ENCODE measurements at places on chromosomes 6 and 20.
A peak's percentile ranks its signal among the peaks of the same experiment; 100 is the strongest.

DNA sequence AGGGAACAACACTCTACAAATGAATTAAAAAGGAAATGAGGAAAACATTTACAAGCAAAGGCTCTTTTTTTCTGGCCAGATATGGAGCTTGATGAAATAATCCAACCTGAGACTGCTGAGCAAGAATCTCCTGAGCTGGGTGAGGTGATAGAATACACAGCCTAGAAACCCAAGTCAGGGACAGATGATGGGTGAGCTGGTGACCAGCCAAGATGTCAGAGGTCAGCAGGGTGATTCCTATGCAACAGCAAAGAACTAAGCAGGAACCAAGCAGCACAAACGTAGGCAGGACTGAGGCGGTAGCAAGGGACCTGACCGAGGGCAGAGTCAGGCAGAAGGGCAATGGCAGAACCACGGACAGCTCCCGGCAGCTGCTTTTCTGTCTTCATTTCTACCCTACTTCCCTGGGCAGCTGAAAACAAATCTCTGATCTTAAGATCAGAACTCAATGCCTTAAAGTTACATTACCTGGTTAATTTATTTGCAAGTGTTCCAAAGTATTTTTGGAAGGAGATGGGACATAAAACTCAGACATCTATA is 75.1 kb downstream of the CDC40 start:
- no peak for DNase-seq

- DNase-seq = no peak
Observed at GRCh38 chr20:3603108-3603507, 60.1 kb downstream of the GFRA4 start.

DNA sequence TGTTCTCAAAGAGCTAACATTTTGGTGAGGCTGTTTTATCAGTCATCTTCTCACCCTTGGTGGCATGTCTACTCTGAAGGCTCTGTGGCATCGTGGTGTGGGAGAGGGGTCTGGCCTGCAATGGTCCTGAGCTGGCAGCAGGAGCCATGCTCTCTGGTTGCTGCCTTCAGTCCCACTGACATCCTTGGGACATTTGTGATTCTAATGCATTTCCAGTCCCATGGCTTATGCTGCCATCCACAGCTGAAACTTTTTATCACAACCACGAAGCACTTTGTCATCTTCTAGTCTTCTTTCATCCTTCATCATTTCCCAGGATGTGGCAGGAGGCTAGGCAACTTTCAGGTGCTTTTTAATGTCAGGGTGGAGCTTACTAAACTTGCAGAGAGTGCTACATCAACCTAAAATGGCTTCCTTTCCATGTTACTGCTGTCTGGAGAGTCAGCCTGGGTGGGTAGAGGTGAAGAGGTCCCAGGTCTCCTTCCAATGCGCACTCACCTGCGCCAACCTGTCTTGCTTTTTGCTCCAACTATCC is 77.1 kb downstream of the GPR63 start:
- no peak for DNase-seq

DNA sequence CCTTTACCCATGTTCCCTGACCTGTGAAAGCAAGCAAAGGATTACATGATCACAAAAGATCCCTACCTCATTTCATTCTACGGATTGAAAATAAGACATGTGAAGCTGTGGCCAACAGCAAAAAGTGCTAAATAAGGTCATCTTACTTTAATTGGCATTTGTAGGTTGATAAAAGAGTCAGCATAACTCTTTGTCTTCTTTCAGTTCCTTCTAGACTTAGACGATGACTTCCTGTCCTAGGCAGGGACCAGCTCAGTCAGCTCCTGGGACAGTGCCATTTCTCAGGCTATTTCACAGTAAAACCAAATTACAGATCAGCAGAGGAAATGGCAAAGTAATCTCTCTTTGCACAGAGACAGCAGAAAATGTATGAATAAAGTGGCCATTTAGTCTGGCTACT is 480.7 kb downstream of the RFPL4B start:
- no peak for DNase-seq

- no peak for DNase-seq
Observed at GRCh38 chr6:120198033-120198432, 848.5 kb upstream of the MAN1A1 start.

DNA sequence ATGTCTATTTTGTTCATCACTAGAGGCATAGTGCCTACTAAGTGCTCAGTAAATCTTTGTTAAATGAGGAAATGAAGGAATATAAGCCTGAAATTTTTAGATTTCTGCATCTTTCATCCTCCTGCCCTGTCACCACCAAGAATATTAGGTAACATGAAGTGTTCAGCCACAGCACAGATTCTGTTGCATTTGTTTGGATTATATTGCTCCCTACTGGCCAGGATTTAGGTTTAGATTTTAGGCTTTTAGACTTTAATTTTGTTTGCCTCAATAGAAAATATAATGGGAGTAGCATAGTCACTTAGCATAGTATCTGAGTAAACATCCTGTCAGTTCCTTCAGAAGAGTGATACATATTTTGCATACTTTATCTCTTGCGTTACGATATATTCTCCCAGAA is 14.2 kb downstream of the FARS2 start:
- no peak for DNase-seq

DNA sequence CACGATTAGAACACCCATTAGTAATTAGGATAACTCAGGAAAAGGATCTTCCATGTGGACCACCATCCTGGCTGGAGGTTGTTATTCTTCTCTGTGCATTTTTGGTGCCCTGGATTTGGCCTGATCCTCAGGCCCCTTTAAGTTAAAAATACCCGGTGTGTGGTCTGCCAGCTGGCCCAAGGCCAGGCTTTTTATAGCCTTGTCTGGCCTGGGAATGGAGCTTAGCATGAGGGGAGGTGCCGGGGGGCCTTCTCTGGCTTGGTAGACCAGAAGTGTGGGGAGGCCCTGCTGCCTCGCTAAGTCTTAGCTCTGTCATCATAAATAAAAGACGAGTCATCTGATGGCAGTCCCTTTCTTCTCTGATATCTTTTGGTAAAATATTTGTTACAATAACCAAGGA is 71.4 kb downstream of the ARID1B start:
- no peak for DNase-seq

DNA sequence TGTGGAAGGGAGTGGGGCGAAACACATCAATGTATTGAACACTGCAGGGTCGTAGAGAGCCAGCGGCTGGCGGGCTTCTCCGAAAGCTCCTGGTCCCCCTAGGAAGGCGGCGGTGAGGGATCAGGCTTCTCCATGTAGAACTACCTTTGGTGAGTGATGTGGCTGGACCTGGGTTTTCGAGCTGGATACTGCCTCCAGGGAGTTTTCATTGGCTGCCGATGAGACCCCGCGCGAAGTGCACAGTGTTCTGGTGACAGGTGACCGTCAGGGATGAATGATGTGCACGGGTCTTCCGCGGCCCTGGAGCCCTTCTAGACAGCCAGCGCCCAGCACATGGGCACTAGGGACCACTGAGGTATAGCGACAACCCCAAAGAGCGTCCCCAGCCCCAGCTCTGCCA is 16.4 kb downstream of the ABT1 start:
- DNase-seq = no peak

DNA sequence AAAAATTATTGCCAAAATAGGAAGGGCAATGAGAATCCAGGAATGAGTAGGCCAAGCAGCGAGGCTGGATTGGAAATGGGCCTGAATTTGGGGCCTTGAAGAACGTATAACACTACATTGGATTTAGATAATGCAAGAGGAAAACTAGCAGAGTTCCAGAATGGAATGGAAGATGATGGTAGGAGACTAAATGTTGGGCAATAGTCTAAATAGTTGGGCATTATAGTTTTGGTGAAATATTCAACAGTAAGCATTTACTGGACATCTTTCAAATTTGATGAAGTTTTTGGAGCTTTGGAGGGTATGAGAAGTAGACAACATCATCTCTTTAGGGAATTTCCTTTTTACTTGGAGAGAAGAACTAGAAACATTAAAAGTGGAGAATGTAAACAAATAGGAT is 3.4 kb upstream of the JARID2 start:
- no peak for DNase-seq

DNA sequence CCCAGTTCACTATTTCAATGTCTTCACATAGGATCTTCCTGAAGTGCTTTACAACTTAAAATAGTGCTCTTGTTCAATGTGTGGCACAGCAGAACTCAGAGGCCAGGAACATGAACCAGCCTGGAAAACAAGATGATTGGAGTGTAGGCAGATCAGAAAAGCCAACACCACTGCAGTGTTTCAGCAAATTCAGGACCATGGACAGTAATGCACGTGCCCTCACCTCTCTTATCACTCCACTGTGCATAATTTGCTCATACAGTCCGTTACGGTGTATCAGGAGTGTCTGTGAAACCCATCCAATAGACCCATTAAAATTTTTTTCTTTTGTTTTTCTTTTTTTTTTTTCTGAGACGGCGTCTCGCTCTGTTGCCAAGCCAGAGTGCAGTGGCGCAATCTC is 27.6 kb upstream of the HACE1 start:
- DNase-seq = no peak

DNA sequence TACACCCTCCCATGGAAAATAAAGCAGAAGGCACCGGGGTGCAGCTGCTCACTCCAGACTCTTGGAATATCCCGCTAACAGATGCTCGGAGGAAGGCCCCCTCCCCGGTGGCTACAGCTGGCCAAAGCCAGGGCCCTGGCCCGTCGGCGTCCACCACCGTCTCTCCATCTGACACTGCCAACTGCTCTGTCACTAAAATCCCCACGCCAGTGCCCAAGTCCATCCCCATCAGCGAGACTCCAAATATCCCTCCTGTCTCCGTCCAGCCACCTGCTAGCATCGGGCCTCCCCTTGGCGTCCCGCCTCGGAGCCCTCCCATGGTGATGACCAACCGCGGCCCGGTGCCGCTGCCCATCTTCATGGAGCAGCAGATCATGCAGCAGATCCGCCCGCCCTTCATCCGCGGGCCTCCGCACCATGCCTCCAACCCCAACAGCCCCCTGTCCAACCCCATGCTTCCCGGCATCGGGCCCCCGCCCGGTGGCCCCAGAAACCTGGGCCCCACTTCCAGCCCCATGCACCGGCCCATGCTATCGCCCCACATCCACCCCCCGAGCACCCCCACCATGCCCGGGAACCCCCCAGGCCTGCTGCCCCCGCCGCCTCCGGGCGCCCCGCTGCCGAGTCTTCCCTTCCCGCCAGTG is 143.9 kb downstream of the SOBP start:
- DNase-seq = no peak

GRCh38 chr6:39268171-39268570 is 38.9 kb upstream of the KCNK5 start:
- DNase-seq = no peak

DNA sequence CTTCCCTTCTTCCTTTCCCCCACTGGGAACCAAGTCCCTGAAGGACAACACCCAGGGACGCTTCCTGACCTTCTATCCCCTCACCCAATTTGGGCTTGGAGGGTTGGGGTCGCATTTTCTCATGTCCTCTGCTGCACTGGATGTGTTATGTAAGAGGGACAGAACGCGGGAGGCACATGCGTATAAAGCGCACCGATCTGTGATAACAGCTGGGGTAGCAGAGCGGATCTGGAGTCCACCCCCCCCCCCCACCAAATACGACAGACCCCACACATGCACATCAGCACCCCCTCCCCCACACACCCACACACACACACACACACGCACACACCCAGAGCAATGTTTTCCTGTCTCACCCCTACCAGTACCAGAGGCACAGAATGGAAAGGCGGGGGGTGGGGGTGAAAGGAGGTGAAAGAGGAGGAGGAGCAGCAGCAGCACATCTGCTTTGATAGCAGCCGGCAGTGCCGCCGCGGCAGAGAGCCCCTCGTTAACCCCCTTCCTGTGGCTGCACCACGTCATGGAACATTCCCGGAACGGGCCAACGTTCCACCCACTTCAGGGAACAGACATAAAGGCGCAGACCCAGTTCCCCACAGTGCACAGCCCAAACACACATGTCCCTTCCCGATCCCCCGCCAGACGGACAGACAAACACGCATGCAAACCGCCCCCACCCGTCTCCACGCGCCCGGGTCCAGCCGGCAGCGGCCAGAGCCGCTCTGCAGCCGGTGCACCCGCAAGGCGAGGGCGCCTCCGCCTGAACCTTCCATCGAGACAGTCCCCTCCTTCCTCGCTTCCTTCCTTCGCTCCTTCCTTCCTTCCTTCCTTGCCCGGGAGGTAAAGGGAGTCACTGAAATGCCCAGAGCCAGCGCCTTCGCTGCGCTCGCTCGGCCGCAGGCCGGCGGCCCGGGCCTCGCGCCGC is 590 bp downstream of the HIVEP2 start:
- DNase-seq = peak; percentile 10

- DNase-seq = no peak
Observed at GRCh38 chr6:14642842-14643241, 525.3 kb downstream of the CD83 start.

GRCh38 chr6:148144917-148145521 is 197.6 kb upstream of the SASH1 start:
- DNase-seq = peak; percentile 10

GRCh38 chr6:31125586-31126363 is 5.5 kb upstream of the CDSN start:
- DNase-seq = no peak

DNA sequence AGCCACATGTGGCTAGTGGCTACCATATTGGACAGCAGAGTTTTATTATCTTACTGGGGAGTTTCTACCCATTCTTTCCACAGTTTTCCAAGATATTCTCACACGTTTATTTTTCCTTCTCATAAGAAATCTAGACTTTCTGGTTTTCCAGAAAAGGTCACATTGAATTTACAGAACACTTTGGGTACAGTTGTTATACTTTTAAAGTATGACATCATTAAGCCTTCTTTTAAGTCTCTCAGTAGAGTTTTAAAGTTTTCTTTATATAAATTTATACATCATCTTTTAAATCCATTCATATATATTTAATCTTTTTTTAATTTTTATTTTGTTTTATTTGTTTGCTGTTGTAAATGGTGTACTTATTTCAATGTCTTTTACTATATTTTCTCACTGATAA is 200.3 kb upstream of the QKI start:
- DNase-seq = no peak

DNA sequence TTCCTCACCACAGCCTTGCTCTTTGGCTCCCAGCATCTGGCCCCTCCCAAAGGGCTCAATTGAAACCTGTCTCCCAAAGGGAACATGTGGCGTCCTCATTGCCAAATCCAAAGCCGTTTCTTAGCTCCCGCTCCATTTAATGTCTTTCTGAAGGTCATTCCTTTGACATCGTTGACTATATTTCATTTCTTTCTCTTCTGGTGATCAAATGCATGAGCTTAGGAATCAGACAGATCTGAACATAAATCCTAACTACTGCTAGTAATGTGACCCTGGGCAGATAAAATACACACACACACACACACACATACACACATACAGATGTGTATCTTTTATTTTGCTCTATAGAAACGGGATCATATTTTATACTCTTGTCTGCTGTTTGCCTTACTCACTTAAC is 964.7 kb upstream of the FLRT3 start:
- DNase-seq = no peak

DNA sequence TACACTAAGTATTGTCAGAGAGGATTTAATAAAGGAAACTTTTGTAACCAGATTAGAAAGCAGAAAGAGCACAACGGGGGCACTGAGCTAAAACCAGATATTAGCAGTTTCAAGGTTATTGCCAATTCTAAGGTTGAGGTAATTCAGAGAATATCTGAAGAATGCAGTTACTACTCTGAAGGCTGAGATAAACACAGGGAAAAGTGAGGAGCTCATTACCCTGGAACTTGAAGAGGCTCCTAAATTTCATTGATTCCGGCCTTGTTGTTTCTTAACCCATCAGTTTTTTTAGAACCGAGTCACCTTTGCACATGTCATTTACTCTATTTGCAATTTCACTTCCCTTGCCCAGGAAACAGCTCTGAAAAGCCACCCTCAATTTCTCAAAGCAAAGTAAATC is 72.4 kb upstream of the BTBD3 start:
- DNase-seq = no peak

- DNase-seq = no peak
Observed at GRCh38 chr6:13560651-13561044, 13.8 kb upstream of the SIRT5 start.

- DNase-seq = no peak
Observed at GRCh38 chr6:148999501-148999900, 252.7 kb downstream of the UST start.
